ENCODE measurements at places on chromosomes 12 and 14.

DNA sequence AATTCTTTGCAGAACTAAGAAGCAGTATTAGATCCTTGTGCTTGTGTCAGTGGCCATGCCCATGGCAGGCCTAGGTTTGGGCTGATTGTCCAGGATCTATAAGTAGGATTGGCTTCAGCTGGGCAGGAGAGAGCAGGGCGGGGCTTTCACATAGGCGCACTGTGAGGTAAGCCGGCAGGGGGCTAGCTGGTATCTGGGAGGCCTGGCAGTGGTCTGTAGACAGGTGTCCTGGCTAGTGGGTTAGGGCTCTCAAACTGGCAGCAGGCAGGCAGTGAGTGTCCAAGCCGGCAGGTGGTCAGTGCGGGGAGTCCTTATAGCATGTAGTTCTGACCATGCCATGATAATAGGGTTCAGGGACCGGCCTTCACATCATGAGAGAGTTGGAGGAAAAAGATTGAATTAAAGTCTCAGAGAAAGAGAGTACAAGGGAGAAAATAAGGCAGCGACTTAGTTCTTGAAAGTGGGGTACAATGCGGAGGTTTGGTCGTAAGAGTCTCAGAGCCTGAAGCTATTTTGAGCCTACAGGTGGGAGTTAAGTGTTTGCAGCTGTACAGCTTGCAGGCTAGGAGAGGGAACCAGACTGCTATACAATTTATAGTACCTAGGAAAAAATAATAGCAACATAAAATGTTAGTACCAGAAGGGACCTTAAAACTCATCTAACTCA is 137.4 kb downstream of the TPH2 start:
- DNase-seq = no peak

GRCh38 chr14:72308967-72309485 is 376.8 kb downstream of the RGS6 start:
- DNase-seq = no peak

- DNase-seq = no peak
Measured at GRCh38 chr14:34983148-34983760, 462 bp downstream of the SRP54 start.

DNA sequence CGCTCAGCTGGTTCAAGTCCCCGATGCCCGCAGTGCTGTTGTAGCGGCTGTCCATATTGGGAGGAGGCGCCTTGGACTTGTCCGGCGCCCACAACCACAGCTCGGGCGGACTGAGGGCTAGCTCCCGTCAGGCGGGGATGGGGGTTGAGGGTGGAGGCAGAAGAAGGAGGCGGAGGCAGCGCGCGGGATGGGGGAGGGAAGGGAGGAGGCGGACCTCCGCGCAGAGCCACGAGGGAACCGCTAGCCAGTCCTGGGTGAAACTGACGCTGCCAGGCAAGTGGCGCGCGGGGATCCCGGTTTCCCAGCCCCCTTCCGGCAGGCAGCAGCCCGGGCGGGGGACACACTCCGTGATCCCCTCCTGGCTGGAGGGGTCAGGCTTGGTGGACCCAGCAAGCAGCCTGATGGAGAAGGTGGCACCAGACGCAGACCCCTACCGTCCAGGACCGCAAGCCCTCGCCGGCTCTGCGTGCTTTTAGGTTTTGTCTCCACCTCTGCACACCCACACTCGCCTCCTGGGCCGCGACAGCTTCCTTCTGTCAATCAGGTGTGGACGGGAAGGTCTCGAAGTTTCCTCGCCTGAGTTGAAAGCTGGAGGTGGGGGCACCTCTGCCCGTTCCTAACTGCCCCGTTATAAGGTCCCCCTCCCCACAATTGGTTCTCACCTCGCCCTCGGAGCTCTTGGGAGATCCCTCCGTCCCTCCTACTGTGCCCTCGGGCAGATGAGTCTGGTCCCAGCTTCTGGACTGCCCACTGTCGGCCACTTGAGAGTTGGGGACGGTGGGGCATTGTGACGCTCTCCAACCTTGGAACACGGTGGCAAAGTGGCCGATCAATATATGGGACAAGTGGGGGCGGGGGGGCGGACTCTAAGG is at the start of gene CPNE8:
CPNE8 (minus strand) TSS at position 112 of the 872 bp plus-strand sequence; CDS start at position 55, 57 bp downstream.
- DNase-seq = no peak
